ENCODE measurements at places on chromosomes 13 and 19.

DNA sequence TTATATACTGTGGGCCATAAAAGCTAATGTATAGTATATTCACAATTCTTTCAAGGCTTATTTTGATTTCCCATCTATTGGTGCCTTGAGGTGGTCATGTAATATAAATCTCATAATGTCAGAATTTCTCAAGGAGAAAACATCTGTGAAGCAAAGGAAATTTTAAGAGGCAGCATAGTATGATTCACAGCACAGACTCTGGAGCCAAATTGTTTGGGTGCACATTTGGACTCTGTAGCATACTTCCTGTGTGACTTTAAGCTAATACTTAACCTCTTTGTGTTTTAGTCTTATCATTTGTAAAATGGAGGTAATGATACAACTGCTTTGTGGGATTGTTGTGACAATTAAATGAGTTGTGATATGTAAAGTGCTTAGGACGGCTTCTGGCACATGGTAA, 67.6 kb downstream of the PIBF1 start:
- DNase-seq, result no peak

DNA sequence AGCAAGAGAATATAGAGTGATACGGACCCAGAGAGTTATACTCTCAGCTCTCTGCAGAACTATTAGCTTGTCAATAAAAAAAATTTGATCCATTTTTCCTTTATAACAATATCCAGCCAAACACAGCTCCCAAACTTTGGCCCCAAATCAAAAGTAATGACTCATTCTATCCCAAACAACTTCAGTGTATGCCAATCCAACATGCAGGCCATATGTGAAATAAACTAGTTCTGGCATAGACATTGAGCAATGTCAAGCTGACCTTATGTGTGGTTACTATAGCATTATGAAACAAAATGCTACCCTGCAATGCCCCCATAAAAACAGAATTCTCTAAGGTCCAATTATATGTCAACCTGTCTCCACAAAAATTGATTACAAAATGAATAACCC, 209.5 kb downstream of the DNAJC15 start:
- no peak for DNase-seq

DNA sequence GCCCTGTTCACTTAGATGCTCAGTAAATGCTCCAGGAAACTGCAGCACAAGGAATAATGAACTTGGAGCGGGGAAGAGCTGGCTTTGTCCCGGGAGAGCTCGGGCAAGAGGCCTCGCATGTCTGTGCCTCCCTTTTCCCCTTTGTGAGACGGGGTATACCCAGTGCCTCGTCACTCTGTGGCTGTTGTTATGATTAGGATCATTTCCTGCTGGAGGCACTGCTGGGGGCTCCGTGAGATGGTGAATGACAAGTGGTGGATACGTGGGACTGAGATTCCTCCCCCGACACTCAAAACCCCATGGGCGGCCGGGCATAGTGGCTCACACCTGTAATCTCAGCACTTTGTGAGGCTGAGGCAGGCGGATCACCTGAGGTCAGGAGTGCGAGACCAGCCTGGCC, 1.1 kb upstream of the PLVAP start:
- DNase-seq, result no peak

- DNase-seq, result no peak
Observed at GRCh38 chr13:93577105-93577504, 350.5 kb downstream of the GPC6 start.

- DNase-seq, result no peak
Observed at GRCh38 chr13:98665638-98665995, 86.9 kb downstream of the SLC15A1 start.

DNA sequence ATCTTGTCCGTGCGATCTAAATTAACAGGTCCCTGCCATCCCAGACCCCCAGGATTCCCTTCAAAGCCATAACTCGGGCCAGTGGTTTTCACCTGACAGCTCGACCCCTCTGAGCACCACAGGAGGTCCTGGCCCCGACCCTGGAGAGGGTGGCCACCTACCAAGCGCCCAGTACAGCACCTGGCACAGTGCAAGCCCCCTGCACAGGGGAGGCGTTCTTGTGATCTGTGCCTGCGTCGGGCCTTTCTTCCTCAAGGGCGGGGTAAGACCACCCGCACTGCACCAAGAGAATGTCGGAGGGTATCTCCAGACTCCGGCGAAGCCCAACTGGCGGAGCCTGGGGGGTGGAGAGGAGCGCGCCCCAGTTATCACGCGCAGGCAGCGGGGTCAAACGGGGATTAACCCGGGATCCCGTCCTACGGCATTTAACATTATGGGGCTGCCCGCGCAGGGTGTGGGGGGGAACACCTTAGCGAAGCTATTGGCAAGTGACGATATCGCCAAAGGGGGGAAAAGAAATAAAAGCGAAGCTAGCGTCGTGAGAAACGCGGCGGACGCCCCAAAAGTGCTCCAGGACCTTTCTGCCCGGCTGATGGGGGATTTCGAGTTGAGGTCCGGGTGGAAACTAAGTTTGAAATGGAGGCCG, 1.3 kb upstream of the HNRNPL start:
- DNase-seq, result no peak

DNA sequence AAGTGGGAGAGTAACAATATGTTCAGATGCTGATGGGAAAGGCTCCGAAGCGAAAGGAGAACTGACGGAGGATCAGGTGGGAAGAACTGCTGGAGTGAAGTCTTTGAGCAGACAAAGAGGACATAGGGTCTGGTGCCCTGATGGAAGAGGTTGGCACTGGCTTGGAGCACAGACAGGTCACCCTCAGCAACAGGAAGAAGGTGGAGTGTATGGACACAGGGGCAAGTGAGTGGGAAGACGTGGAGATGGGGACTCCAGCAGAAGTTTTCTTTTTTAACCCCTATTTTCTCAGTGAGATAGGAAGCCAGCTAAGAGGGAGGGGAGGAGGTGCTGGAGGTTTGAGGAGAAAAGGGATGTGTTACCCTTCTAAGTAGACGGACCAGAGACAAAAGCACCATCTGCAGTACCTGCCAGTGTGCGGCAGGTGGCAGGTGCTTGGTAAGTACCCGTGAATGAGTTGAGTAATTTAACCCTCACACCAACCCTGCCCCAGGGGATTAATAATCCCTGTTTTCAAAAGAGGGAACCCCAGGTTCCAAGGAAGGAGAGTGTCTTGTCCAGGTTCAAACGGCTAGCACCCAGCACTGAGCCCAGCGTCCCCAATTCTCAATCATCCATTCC, 11.2 kb downstream of the HAS1 start:
- no peak for DNase-seq

DNA sequence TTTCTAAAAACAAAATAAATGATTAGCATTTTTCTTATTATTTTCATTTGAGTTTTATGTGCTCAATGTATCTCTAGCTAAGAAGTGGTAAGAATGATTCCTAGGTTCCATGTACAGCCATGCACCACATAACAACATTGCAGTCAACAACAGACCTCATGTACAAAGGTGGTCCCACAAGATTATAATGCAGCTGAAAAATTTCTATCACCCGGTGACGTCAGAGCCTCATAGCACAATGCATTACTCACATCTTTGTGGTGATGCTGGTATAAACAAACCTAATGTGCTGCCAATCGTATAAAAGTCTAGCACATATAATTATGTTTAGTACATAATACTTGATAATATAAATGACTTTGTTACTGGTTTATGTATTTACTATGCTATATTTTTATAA, 120.5 kb downstream of the SLC7A1 start:
- DNase-seq, result no peak

DNA sequence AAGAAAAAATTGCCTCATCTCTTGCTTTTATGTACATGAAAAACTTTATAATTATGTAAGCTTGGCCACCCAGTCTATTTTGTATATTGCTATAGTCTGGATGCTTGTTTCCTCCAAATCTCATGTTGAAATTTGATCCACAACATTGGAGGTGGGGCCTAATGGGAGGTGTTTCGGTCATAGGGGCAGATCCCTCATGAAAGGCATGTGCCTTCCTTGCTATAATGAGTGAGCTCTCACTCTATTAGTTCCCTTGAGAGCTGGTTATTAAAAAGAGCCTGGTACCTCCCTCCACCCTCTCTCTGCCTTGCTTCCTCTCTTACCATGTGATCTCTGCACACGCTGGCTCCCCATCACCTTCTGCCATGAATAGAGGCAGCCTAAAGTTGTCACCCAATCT, 1005.1 kb downstream of the PCDH9 start:
- DNase-seq, result no peak

DNA sequence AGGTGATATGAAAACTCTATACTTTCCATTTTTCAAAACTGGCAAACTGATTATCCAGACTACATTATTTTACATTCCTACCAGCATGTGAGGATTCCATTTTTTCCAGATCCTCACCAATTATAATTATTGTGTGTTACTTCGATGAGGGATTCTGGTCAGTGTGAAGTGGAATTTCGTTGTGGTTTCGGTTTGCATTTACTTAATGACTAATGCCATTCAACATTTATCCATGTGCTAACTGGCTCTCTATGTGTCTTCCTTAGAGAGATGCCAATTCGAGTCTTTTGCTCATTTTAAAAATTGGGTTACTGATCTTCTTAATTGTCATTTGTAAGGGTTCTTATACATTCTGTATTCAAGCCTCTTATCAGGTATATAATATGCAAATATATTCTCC, 1551.3 kb upstream of the MIR17HG start:
- DNase-seq, result no peak

DNA sequence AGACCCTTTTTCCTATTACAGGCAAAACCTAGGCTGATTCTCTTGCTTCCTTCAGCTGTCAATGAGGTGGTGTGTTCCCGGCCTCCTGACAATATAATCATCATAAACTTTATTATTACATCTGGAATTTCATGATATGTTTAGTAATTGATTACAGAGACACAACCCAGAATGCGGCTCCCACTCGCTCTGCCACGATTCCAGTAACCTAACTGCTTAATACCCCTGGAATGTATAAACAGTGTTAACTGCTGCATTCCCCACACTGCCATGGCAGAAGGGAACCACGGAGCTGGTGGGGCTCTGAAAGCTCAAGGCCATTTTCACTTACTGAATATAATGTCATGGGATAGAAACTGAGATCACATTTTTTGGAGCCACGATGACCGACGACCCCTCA, 17.1 kb downstream of the TSHZ3 start:
- DNase-seq, result no peak

- no peak for DNase-seq
Observed at GRCh38 chr13:26221399-26221720, 754 bp downstream of the RNF6 start.

GRCh38 chr13:100213576-100213975, 124.7 kb downstream of the PCCA start:
- DNase-seq, result no peak

GRCh38 chr19:49326165-49326704, 1.2 kb upstream of the SLC6A16 start:
- no peak for DNase-seq

DNA sequence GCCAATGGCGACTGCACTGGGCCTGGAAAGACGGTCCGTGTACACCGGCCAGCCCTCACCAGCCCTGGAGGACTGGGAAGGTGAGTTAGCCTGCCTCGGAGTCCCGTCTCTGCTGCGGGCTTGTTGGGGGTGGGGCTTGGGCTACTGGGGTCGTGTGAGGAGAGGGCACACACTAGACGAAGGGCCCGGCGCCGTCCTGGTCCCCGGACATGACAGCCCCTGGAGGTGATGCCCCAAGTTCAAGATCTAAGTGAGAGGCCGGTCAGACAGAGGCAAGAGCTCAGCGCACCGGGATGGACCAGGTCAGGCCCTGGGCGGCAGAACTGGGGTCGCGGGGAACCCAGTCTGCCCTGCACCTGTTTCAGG, 1.6 kb downstream of the CILP2 start:
- no peak for DNase-seq

- DNase-seq, result no peak
Observed at GRCh38 chr13:57123681-57124080, 17.0 kb upstream of the PRR20A start.

DNA sequence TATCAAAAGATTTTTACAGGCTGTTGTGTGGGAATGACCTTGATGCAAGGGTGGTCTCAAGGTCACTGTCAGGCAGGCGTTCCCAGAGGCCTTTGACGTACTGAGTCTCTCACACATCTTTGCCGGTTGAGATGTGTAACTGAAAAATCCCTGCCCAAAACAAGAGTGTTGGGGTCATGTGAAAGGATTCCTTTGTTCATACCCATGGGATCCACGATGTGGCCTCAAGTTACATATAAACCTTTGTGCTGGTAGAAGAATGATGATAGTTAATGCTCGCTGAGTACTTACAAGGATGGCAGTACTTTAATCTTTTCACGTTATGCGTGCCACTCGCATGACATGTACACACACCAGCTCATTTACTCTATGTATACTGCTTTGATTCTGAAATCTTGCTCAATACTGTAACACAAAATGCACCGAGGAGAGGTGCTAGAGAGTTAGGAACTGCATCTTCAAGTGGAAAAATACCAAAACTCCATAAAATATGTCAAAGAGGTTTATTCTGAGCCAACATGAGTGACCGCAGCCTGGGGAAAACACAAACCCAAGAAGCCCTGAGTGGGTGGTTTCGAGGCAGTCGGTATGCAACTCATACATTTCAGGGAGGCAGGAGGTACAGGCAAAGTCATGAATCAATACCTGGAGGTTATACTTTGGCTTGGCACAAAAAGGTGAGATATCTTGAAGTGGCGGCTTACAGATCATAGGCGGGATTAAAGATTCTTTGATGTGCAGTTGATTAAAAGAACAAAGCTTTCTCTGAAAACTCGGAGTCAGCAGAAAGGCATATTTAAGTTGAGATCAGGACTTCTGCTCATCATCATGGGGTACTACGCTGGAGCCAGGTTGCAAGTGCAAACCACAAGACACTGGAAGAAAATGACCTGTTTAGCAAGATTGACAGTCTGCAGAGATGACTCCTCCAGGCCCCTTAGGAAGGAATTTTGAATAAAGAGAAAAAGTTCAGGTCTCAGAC, 87.4 kb upstream of the ARHGEF7 start:
- no peak for DNase-seq

GRCh38 chr13:30027569-30028455, 177.4 kb upstream of the UBL3 start:
- DNase-seq, result no peak

DNA sequence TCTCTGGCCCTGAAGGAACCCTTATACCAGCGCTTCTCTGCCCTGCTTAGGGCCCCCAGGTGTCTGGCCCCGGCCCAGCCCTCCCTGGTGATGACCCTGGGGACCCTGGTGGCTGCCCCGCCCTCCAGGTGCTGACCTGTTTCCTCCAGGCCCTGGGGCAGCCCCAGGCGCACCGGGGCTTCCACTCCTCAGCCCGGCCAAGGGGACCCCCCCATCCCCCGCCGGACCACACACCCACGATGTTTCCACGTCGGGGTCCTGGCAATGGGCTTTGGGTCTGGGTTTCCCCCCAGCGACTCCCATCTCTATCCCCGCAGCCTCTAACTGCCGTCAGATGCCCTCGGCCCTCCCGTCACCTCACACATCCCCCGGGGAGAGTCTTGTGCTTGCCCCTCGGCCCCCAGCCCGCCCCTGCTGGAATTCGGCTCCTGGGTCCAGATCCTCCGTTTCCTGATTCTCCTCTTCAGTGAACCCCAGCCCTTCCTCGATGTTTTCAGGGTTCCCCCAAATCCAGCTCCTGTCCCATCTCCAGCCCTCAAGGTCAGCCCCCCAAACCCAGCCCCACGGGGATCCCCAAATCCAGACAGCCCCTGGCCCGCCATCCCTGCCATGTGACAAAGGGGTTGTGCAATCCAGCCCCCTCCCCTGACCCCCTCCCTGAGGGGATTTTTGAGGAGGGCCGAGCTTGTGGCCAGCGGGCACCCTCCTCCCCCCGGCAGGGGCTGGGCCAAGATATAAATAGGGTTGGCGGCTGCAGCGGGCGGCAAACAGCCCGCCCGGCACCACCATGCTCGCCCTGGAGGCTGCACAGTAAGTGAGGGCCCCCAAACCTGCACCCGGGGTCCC, at the start of gene SPIB:
Gene SPIB, plus strand, starts transcription at position 763 of the 846 bp plus-strand sequence. Its CDS starts 25 bp downstream, at position 788.
- no peak for DNase-seq
